Activated T-helper 9 cell treated with anti-CD3 and anti-CD28 coated beads, Interleukin-2, amount 50 U/mL, for 16 hours (primary cell): ENCODE measurements at places on chromosomes 11 and 22.

DNA sequence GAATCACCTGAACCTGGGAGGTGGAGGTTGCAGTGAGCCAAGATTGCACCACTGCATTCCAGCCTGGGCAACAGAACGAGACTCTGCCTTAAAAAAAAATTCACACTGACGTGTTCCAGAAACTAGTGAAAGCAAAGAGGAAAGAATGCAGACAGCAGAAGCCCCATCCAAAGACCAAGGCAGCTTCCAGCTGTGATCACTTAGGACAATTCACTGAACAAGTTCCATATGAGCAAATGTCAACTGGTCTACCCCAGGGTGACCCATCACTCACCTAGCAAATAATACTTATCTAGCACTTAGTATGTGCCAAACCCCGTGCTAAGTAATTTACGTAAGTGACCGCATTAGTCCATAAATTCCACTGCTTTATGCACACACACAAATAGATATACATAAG is 138.9 kb downstream of the LARGE1 start:
- no peak for DNase-seq

- DNase-seq = no peak
Measured at GRCh38 chr22:43302531-43303041, 40.6 kb downstream of the SCUBE1 start.

DNA sequence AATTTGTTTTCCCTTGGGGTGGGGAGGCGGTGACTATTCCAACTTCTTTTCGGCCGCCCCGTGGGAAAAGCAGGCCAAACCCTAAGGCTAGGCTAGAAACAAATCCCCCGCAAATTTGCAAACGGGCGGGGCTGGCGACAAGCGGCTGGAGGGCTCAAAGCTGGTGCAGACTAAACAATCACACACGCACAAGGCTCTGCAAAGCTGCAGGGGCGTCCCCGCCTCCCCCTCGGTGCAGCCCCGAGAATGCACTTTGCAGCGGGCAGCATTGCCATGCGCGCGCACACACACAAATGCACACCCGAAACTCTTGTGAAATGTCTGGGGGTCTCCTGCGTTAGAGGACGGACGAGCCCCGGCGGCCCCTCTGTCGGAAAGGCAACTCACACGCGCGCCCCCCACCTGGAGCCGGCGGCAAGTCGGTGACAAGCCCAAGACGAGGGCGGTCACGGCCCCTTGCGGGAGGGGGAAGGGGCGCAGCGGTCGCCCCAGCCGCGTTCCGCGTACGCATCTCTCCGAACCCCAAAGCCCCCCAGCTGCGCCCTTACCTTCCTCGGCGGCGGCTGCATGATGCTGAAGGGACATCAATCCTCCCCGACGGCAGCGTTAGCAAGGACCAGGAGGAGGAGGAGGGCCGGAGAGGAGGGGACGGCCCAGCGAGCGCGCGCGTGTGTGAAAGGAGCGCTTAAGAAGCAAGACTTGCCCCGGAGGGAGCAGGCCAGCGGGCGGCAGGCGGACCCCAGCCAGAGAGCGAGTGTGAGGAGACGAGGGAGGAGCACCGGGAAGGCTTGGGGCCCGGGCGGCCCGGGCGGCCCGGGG is 600 bp downstream of the FCHSD2 start:
- DNase-seq = peak; percentile 49

DNA sequence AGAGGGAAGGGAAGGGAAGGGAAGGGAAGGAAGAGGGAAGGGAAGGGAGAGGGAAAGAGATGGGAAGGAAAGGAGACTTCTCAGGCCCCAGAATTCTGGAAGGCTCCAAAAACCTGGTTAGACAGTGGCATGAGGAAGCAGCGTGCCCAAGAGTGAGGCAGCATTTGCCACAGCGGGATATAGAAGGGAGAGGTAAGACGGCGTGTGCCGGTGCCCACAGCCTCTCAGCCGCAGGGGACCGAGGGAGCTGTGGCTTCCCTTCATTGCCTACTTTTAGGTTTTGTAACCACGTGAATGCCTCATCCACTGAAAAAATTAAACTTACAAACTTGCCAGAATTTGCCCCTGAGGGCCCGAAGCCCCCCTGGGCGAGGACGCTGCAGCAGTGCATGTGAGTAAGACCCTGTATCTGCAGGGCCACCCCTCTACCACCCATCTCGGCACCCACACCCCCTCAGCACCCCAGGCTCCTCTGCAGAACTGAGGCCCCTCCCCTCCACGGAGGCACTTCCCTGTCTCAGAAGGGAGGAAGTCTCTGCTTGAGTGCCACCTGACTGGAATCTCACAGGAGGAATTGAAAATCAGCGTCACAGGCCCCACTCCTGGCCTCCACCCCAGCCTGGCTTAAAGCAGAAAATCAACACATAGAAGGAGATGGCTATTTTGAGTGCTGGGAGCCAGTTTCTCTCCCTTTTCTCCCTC is 58.1 kb downstream of the LINC01488 start:
- no peak for DNase-seq

DNA sequence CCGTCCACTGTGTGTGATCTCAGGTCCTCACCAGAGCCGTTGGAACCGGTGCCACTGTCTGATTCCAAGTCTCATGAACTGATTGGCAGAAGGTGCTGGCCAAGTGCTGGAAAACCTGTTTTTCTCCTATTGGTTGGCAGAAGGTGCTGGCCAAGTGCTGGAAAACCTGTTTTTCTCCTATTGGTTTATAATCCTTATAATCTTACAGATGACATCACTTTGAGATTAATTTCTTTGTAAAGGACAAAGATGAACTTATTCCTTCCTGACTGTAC is 1106.3 kb downstream of the BRD1 start:
- no peak for DNase-seq

- DNase-seq = no peak
Measured at GRCh38 chr22:33519071-33519973, 401.0 kb downstream of the LARGE1 start.

GRCh38 chr11:6737872-6738466 is 33.8 kb downstream of the OR2AG2 start:
- DNase-seq = peak; percentile 30

DNA sequence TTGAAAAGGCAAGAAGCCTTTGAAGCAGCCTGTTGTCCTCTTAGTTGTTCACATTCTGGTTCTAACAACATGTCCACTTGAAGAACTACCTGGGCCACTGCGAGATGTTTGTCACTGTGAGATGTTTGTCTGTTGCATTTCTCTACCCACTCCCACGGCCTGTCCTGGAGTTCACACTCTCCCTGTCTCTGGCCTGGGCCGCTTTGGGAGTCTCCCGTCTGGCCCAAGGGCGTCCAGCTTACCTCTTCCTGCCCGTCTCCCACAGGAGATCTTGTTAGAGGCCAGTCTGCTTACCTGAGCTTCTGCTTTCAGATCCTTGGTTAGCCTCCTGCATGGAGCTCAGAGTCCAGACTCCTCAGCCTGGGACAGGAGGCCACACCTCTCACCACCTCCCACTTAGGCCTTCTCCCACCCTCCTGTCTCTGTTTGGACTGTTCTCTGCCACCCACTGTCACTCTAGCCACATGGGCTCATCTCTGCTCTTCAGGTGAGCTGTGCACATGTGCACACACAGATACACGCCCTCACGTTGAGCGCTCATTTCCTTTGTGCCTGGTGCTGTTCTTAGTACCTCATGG is 66.0 kb downstream of the TBC1D22A start:
- no peak for DNase-seq

DNA sequence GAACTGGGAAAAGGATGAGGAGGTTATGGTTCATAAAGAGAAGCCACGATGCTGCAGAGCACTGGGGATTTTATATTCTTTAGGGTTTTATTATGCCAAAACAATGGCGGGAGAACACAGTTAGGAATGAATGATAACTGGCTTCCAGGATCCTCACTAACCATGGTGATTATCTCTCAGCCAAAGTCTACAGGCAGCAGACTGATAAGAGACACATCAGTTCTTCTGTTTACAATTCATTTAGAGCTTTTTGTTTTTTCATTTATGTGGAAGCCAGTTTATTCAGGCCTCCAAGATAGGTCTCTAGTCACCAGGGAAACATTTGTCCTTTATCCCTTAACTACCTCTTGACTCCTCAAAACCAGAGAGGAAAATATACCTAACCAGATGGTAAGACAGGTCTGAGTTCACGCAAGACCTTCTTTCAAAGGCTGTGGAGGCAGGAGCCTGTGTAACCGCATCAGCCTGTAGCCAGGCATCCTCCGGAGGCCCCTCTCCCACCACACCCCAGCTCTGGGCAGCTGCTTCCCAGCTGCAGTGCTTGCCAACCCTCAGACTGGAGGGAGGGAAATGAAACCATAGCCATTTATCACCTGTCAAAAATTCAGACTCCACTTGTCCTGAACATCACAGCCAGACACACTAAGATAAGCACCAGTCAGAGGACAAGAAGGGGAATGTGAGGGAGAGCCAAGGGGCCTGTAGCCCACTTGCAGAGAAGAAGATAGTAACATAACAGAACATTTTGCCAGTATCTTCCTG is 57.2 kb upstream of the FAM181B start:
- DNase-seq = no peak

- DNase-seq = no peak
Measured at GRCh38 chr11:73653996-73654395, 7.6 kb downstream of the PLEKHB1 start.

- DNase-seq = no peak
Measured at GRCh38 chr22:49396817-49397216, 430.9 kb downstream of the BRD1 start.

- no peak for DNase-seq
Measured at GRCh38 chr11:134628426-134628825, 216.4 kb upstream of the B3GAT1 start.

- DNase-seq = no peak
Measured at GRCh38 chr22:23840026-23840425, 1.2 kb upstream of the DERL3 start.

DNA sequence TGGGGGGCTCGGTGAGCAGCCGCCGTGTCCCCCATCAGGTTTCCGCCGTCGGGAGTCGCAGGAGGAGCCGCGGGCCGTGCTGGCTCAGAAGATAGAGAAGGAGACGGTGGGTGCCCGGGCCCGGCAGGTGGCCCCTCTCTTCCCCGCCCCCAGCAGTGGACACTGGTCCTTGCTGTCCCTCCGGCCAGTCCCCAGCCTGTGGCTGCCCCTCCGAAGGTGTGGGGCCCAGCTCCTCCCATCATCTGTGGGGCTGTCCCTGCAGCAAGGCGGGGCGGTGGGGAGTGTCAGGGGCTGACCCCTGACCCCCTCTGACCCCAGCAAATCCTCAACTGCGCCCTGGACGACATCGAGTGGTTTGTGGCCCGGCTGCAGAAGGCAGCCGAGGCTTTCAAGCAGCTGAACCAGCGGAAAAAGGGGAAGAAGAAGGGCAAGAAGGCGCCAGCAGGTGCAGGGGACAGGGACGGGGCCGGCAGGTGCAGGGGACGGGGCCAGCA is 15.3 kb downstream of the EPS8L2 start:
- no peak for DNase-seq

GRCh38 chr11:70129051-70129592 is 51.0 kb downstream of the ANO1 start:
- DNase-seq = no peak

DNA sequence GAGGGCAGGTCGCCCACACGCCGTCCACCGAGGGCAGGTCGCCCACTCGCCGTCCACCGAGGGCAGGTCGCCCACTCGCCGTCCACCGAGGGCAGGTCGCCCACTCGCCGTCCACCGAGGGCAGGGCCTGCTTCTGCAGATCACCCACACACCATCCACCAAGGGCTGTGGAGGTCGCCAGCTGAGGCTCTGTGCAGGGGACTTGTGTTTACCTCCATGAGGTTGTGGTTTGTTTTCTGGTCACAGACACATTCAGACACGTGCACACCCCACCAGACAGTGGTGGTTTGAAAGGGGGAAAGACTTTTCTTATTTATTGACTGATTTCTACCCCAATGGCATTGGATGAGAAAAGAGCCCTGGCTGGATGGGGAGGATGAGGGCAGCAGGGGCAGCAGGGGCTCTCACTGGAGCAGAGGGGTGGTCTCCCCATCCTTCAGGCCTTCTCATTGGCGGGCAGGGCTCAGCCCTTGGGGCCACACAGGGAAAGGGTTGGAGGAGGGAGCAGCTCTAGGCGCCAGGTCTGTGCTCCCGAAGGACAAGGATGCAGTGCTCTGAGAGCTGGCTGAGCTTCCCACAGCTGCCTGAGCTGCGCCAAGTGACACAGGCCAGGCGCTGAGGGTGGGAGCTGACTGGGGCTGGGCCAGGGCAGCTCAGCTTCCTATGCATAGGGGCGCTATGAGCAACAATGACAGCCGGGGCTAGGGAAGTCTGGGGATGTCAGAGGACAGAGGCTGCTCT is 252.6 kb upstream of the B3GAT1 start:
- DNase-seq = no peak

DNA sequence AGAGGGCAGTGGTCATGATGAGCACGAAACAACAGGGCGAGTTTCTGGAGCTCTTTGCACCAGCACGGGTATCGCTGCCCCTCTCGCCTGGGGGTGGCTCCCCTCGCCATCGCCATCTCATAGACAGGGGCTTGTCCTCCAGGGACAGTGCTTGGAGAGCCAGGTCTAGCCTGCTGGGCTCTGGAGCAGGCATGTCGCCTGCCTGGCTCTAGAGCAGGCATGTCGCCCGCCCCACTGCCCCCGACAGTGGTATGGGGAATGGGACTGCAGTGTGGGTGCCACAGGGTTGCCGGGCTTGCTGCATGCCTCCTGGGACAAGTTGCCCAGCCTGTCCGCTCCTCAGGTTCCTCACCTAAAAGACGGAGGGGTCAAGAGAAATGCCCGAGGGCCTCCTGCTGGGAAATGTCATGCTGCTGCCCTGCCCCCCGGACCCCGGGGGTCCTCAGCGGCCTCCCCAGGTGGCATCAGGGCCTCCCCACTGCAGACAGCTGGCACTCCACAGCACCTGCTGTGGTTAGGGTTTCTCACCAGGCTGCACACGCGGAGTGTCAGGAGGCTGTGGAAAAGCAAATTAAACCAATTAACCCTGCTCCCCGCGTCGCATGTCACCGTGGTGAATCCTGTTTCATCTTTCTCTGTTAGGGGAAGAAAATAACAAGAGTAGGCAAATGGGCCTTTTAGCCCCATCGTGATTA is 403.0 kb downstream of the TBC1D22A start:
- DNase-seq = no peak

DNA sequence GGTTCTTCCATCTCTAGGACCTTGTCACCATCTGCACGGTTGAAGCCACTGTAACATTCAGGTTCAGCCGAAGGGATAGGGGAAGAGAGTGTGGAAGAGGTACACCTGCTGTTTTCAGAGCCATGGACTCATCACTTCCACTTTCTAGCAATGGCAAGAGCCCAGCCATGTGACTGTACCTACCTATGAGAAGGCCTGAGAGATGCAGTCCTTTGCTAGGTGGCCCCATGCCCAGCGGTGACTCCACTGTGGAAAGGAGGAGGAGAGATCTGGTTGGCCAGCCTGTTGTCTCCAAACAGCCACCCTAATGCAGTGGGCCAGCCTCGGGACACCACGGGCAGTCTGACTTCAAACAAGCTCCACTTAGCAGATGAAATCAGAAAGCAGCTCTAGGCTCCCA is 16.0 kb downstream of the RASD2 start:
- no peak for DNase-seq

- no peak for DNase-seq
Measured at GRCh38 chr22:28768701-28769393, 3.6 kb upstream of the CCDC117 start.

DNA sequence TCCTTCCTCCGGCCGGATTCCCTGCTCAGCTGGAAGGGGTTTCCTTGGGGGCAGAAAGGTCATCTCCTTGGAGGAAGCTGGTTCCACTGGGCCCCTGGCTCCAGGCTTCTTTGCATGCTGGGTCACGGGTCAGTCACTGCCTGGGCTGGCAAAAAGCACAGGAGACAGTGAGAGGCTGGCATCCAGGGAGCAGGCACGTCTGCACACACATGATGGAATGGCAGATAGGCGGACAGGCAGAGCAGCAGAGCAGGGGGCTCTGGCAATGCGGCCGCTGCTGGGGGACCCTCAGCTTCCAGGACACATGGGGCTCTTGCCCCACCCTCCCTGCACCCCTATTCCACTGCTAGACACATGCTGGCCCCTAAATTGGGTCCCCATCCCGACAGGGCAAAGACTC is 40.4 kb downstream of the C11orf58 start:
- no peak for DNase-seq
